ENCODE measurements at places on chromosomes 4 and X.

DNA sequence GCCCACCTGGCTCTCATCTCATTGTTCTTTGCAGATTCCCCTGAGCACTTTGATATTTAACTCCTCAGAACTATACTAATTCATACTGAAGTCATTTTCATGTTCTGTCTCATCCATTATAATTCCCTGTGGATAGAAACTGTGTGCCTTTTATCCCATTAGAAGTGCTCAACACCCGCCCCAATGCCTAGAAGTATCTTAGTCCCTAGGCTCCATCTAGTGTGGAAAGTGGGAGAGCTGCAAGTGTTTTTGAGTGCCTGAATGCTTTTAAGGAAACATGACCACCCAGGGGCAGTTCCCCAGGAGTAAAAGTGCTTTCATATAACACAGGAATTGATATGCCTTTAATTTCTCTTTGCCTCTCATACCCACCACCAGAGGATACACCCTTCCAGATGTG, 117.0 kb downstream of the CHRDL1 start:
- DNase-seq = no peak

- DNase-seq = no peak
Measured at GRCh38 chrX:40976981-40977380, 108.3 kb upstream of the USP9X start.

DNA sequence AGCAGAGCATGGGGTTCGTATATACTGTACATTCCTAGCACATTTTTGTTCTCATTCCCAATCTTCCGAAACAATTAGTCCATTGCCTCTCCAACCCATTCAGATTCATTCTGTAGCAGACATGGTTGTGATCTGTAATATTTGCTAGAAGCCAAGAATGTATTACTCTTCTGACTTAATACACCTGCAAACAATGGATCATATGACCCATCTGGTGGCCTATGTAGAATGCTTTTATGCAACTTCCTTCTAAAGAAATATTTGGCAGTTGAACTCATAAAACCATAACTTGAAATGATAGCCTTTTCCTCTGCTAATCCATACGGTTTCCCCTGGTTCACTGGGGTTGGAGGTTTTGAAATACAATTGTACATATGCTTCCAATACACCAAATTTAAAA, 32.8 kb upstream of the SGMS2 start:
- DNase-seq = no peak

GRCh38 chr4:122156819-122157218, 4.7 kb downstream of the BLTP1 start:
- no peak for DNase-seq

- no peak for DNase-seq
Measured at GRCh38 chrX:12304261-12304660, 166.0 kb downstream of the FRMPD4 start.

GRCh38 chrX:139738581-139738980, 30.6 kb upstream of the MCF2 start:
- DNase-seq = no peak

DNA sequence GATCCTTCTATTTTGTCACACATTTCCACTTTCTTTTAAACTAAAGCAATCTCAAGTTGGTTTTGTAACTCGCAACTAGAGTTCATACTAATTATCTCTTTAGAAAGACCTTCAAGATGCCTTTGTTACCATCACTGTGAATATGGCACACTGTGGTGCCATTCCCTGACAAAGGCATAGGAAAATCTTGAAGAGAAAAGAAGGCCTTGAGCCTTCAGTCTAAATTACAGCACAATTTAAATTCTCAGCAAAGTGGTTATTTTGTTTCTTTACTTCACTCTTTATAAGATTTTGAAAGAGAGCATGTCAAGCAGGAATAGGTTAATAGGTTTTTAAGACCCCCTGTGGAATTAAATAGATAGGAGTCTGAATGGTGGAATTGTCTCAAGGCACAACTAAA, 89.0 kb upstream of the BANK1 start:
- DNase-seq = no peak

- DNase-seq = no peak
Measured at GRCh38 chr4:152106113-152106763, 345.4 kb upstream of the GATB start.

DNA sequence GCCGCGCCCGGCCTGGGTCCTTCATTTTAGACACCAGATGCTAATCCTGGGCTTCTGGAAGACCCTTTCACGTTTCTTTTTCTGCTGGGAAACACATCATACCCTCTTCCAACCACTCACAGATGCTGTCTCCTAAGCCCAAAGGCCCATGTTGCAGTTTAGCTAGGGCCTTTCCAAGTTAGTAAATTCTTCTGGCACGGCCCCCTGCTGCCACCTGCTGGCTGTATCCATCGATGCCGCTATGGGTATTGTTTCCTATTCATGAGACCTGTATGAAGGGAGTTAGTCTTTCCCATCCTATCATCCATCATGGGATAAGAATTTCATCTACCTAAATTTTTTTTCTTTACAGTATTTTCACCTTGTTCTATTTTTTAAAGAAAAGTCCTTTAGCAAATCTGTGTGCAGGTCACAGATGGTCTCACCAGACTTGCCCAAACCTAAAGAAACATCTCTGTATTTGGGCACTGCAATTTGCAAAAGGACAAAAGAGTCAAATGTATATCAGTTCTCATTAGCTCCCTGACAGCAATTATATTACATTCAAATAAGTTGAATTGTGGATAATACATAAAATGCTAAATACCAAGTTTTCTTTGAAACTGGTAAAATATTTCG, 37.8 kb upstream of the SLC9A7 start:
- DNase-seq = peak; percentile 41

DNA sequence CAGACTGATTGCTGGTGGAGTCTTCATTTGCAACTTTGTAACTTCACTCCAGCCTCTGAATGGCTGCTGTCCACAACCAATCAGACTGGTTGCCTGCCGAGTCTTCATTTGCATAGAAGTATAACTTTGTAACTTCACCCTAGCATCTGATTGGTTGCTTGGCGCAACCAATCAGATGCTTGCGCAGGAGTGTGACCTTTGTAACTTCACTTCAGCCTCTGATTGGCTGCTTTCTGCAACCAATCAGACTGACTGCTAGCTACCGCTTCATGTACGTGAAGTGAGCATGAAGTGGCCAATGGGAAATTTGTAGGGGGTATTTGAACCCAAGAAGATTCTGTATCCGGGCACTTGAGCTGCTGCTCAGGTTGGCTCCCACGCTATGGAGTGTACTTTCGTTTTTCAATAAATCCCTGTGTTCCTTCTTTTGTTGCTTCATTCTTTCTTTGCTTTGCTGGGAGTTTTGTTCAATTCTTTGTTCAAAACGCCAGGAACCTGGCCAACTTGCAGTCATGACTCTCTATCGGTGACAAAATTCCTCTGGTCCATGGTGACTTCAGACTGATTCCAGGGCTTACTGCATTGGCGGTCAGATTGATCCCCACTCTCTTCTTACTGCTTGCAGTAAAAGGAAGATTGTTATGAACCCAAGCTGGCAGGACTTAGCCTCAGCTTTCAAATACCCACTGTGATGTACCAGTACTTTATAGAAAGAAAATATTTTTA, 46.4 kb upstream of the FGG start:
- no peak for DNase-seq

DNA sequence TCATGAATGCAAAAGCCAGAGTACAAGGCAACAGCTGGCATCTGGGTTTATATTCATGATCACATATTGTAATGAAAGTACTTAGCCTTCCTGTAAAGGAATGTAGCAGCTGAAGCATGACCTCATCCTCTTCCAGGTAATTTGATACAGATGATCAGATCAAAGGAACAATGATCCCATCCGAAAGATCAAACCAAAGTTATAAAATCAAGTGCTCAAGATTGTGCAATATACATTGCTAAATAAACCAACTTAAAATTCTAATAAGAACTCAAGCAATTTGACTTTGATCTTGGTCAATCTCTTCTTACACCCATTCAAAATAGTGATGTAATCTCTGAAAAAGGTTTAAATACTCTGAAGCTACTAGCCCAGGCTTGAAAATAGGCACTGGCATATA, 113.1 kb upstream of the INPP4B start:
- DNase-seq = no peak

- no peak for DNase-seq
Measured at GRCh38 chr4:100889898-100890297, 372.1 kb upstream of the EMCN start.

GRCh38 chr4:148634476-148634875, 192.3 kb upstream of the NR3C2 start:
- no peak for DNase-seq

GRCh38 chr4:176780995-176781738, 11.6 kb downstream of the VEGFC start:
- no peak for DNase-seq

DNA sequence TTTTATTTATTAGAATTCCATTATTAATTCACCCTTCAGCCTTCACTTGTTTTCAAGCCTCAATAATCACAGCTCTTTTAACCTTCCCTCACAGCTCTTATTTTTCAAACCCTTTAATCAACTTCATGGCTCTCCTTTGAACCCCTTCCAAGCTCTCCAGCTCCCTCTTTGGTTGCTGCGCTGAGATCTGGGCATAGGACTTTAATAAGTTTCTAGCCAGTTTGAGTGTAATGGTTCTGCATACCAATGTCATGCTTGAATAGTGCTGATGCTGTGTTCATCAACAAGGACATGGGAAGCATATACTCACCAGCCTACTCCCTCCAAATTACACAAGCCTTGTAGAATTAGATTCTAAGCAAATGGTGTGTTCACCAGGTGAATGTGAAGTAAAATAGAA, 3.5 kb upstream of the RNF212 start:
- no peak for DNase-seq

GRCh38 chr4:94621491-94622080, 136.2 kb upstream of the BMPR1B start:
- peak; percentile 2 for DNase-seq

DNA sequence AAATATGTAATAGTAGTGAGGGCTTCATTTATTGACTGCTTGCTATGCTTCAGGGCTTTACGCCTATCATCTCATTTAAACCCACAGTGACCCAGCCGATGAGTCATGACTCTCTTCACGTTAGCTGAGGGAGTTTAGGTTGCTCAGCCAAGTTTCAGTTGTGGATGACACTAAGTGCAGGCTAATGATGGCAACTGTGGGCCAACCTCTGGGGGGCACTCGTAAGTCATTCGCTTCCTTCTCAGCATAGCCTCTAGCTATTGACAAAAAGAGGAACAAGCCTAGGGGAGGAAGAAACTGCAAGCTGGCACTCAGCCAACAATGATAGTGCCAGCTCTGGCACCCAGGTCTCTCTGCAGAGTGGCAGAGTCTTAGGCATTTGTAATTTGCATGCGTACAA, 325.0 kb downstream of the ARHGAP10 start:
- DNase-seq = no peak

- no peak for DNase-seq
Measured at GRCh38 chrX:53056292-53056691, 7.7 kb downstream of the GPR173 start.

Measured in T follicular helper cell (primary cell).